ENCODE measurements at places on chromosomes 6 and 20.

DNA sequence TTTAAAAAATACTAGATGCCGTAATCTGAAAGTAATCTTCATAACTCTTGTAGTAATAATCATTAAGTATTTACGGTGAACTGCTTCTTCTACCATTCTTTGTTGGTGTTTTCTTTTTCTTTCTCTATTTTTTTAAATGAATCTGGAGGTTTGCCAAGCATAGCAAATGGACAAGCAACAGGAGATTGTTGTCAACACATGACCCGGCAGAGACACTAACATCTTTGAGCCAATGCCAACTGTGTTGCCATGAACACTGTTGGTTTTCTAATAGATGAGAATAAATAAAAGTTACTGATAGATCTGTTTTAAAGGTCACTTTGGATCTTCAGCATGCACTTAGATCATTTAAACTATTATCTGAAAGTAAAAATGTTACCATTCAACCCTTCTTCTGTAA is 523.6 kb upstream of the EYS start:
- DNase-seq: no peak

DNA sequence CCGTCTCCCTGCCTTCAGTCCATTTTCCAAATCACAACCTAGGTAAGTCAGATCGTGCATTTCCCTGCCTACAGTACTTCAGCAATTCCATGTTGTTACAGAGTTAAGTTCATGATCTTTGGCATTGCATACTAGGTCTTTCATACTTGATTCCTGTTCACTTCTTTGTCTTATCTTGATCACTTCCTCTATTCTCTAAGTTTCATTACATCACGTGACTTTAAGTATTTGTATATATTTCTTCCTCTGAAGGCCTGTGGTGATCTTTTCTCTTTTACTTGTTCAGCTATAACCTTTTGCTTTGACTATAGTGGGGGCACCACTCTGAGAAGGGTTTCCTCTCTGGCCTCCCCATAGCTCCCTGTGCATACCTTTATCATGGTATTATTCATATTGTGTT is 100.2 kb downstream of the TRMT11 start:
- no peak for DNase-seq

- DNase-seq: no peak
Observed at GRCh38 chr6:158439255-158439654, 120.6 kb upstream of the TMEM181 start.

GRCh38 chr6:116545651-116546050 is at the start of gene TRAPPC3L:
TRAPPC3L (minus strand) TSS chr6:116545684; CDS start chr6:116545514, 170 bp downstream.
- DNase-seq: no peak

DNA sequence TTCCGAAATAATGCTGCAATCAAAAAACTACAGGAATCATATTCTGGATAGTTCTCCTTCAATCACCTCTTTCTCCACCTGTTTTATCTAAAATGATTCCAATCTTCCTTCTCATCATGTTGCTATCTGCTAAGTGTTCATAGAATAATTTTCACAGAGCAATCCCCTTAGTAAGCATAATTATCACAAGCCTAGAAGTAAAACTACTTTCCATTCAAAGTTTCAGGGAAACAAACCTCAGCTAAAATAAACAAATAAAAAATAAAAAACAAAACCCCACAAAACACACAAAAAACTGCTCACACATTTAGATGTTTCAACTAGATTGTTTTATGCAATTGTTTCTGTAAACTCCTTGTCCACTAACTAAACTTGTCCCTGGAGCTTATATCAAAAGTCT is 291.2 kb downstream of the PHACTR1 start:
- no peak for DNase-seq

GRCh38 chr6:8075185-8075584 is 11.0 kb upstream of the BLOC1S5 start:
- no peak for DNase-seq

DNA sequence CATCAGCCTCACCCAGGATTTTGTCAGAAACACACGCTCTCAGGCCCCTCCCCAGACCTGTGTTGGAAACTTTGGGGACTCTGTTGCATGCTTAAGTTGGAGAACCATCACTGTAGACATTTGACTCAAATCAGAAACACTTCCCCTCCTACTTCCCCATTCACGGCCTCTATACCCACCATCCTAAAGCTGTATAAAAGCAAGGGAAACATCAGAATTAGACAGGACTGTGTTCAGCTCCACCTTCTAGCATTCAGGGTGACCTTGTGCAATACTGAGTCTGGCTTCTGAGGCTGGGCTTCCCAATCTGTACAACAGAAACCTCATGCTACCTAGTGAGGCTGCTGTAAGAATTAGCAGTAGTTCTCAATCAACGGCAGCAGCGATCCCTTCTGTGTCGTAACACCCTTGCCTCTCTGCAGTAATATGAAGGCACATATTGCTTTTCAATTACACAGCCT is 252.3 kb downstream of the LY86 start:
- peak; percentile 40 for DNase-seq
